ENCODE measurements at places on chromosomes 5 and 9.

DNA sequence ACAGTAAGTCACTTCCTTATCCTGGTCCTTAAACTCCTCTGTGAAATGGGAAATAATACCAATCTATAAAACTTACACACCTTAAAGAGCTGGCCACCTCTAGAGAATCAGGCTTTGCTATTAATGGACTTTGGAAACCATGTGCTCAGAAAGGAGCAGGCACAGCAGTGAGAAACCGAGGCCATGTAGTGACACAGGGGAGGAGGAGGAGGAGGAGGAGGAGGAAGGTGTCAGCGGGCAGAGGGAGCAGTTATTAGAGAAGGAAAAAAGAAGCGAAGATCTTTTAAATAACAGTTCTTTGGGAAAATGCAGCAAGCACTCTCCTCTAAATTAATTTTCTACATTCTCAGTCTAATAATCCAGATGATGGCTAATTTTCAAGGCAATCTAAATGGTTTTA is 38.0 kb downstream of the SUSD1 start:
- no peak for DNase-seq

DNA sequence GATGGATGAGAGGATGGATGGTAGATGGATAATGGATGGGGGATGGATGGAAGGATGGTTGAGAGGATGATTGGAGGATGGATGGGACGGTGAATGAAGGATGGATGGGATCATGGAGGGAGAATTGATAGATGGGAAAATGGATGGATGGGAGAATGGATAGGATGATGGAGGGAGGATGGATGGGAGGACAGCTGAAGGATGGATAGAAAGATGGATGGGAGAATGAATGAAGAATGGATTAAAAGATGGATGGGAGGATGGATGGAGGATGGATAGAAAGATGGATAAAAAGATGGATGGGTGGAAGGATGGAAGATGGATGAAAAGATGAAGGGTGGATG is 218.3 kb upstream of the IER5L start:
- DNase-seq, result no peak

DNA sequence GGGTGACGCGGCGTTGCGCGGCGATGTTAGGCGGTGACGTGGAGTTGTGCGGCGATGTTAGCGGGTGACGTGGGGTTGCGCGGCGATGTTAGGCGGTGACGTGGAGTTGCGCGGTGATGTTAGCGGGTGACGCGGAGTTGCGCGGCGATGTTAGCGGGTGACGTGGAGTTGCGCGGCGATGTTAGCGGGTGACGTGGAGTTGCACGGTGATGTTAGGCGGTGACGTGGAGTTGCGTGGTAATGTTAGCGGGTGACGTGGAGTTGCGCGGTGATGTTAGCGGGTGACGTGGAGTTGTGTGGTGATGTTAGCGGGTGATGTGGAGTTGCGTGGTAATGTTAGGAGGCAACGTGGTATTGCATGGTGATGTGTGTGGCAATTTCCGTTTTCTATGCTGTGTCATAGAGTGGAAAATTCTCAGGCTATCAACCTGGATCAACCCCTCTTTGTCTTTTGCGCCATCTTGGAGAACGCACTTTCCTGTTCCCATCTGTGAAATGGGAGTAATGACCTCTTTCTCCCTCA is 76.0 kb downstream of the ANKRD33B start:
- DNase-seq, result no peak

- no peak for DNase-seq
Measured at GRCh38 chr5:91245871-91246270, 137.2 kb downstream of the ARRDC3 start.

- DNase-seq, result no peak
Measured at GRCh38 chr5:135440916-135441315, 6.2 kb downstream of the DCANP1 start.

DNA sequence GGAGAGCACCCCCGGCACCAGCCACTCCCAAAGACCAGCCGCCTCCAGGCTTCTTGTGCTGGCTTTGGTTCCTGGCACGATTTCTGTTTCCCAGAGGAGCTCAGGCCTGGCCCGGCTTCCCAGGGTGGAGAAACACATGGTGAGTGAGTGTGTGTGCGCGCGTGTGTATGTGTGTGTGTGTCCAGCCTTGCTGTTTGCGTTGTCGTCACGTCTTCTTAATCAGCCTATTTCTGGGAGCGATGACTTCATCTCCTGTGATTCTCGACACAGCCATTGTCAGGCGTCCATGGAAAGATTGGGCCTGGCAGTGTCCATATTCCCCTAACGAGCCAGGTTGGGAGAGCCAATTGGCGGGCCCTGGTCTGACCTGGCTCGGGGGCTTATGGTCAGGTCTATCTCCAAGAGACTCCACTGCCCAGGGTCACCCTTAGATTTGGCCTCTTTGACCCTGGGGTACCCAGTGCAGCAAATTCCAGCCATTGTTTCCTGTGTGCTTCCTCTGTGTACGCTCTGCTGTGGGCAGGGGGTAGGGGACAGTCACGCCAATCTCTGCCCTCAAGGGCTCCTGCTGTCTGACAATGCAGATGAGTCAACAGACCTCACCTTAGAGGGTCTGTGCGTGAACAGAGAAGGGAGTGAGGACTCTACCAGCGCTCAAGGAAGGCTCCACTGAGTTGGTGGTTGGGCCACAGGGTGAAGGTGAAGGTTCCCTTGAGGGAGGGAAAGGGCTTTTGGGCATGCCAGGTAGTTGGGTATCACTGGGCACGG is 73.8 kb downstream of the DAB2IP start:
- DNase-seq, result no peak

- no peak for DNase-seq
Measured at GRCh38 chr5:22277006-22277405, 576.1 kb downstream of the CDH12 start.

GRCh38 chr5:9124838-9125237 is 421.0 kb downstream of the SEMA5A start:
- no peak for DNase-seq

GRCh38 chr9:81070689-81071088 is 618.7 kb downstream of the TLE1 start:
- DNase-seq, result no peak

- no peak for DNase-seq
Measured at GRCh38 chr5:138334867-138335447, 3.1 kb upstream of the FAM53C start.

GRCh38 chr9:68495247-68495646 is 45.4 kb downstream of the TMEM252 start:
- no peak for DNase-seq

All from CD4-positive, alpha-beta memory T cell (primary cell).